NCI-H510A (cell line): ENCODE measurements at places on chromosomes 13 and 19.
A peak's percentile ranks its signal among the peaks of the same experiment; 100 is the strongest.

GRCh38 chr13:30142486-30143211, 164.7 kb downstream of the KATNAL1 start:
- DNase-seq, result no peak

DNA sequence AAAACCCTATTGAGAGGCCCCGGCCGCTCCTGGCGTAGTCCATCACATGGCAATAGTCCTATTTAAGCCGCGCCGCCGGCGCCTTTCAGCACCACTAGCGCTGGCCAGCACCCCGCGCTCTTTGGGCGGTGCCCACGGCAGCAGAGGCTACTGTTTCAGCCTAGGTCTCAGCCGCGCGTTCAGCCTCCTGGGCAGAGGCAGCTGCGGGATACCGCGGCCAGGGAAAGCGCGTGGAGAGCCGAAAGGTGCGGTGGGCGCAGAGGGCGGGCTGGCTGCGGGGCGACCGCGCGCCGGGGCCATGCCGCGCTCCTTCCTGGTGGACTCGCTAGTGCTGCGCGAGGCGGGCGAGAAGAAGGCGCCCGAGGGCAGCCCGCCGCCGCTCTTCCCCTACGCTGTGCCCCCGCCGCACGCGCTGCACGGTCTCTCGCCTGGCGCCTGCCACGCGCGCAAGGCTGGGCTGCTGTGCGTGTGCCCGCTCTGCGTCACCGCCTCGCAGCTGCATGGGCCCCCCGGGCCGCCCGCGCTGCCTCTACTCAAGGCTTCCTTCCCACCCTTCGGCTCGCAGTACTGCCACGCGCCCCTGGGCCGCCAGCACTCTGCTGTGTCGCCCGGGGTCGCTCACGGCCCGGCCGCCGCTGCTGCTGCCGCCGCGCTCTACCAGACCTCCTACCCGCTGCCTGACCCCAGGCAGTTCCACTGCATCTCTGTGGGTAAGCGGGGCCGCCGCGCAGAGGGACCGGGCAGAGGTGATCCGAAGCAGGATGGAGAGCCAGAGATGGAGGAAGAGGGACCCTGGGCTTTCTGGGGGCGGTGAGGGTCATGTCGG, at the start of gene GSX1:
TSS of gene GSX1 (plus strand) at position 91 of the 826 bp plus-strand sequence. CDS start at position 299, 208 bp downstream.
- DNase-seq, result no peak

GRCh38 chr19:15331419-15332310, 674 bp downstream of the BRD4 start:
- DNase-seq, result no peak

- DNase-seq, result no peak
Measured at GRCh38 chr19:56084835-56085536, 36.1 kb downstream of the ZNF787 start.

DNA sequence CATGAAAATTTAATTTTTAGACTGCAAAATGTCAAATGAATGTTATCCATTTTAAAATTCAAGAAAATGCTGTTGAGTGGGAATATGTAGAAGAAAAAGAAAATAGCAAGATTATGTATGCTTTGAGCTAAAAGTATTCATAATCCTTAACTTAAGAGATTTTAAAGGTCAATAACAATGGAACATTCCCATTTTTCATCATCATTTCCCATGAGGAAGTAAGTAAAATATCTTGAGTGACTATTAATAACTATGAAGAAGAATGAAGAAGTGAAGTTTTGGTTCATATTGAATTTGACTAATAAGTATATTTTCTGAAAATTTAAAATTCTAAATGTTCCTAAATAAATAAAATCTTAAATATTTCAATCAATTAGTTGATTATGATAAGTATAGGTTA, 273.4 kb downstream of the DACH1 start:
- DNase-seq, result no peak

GRCh38 chr19:45419396-45419795, 4.3 kb downstream of the ERCC1 start:
- DNase-seq, result no peak

GRCh38 chr19:50007947-50008346, 17.2 kb downstream of the VRK3 start:
- DNase-seq, result no peak

DNA sequence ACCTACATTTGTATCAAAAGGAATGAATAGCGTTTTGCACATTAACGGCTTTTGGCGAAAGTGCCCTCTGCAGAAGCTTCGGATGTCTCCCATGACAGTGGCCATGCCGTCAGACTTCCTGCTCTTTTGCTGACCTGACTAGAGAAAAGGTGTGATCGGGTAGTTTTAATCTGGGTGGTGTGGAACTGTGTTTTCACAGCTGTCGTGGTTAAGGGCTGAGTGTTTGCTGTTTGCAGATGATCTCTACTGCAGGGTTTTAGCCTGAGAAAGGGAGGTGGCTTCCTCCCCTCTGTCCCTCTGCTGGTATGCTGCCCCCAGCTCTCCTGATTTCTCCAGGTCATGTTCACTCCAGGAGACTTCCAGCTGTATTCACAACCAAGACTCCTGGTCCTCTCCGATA, 22.4 kb downstream of the ZNF71 start:
- DNase-seq, result no peak

DNA sequence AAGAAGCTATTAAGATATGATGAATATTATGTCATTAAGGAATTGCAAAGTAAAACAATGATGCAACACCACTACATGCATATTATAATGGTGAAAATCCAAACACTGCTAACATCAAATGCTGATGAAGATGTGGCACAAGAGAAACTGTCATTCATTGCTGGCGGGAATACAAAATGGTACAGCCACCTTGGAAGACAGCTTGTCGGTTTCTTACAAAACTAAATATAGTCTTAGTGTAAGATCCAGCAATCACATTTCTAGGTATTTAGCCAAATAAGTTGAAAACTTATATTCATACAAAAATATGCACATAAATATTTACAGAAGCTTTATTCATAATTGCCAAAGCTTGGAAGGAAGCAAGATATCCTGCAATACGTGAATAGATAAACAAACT, 114.9 kb upstream of the EDNRB start:
- DNase-seq, result no peak

- DNase-seq, result no peak
Measured at GRCh38 chr13:98451676-98452470, 125.0 kb downstream of the STK24 start.

DNA sequence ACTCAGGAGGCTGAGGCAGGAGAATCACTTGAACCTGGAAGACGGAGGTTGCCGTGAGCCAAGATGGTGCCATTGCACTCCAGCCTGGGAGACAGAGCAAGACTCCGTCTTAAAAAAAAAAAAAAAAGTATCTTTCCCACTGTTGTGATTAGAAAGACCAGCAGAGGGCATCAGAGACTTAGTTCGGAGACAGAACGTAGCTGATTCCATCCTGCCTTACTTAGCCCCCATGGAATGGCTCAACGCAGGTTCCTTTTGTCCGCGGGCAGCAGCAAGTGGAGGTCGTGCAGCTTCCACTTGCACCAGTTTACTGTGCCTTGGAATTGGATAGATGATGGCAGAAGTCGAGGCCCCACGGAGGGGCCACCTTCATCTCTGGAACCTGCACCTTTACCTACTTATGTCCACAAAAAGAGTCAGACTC, 8.1 kb downstream of the TIMM29 start:
- peak; percentile 62 for DNase-seq

DNA sequence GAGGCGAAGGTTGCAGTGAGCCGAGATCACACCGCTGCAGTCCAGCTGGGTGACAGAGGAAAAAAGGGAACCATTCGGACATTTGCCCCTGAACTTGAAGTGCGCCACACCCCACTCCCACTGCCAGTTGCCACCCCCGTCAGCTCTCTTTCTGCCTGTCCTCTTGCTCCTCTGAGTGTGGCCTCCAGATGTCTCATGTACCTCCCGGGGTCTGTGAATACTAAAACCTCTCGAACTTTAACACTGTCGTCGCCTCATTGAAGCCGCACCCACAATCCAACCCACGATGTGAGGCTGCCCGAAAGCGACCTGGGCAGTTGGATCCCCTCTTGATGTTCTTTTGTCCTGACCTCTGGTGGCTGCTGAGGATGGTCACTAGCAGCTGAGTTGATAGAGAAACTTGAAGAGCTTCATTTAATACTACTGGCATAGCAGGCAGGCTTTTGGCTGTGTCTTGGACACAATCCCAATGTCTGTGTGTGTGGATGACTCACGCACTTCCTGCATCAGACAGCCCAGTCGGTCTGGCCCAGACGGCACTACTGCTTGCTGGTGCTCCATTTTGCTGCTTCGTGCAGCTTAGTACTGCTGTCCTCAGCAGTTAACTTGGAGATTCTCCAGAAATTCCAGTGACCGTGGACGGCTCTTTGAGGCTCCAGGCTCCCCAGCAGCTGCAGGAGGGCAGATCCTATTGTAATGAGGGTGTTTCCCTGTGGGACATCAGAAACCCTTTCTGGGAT, 4.2 kb downstream of the FPR3 start:
- no peak for DNase-seq

GRCh38 chr19:51882518-51882917, 5.2 kb downstream of the ZNF577 start:
- DNase-seq, result no peak

DNA sequence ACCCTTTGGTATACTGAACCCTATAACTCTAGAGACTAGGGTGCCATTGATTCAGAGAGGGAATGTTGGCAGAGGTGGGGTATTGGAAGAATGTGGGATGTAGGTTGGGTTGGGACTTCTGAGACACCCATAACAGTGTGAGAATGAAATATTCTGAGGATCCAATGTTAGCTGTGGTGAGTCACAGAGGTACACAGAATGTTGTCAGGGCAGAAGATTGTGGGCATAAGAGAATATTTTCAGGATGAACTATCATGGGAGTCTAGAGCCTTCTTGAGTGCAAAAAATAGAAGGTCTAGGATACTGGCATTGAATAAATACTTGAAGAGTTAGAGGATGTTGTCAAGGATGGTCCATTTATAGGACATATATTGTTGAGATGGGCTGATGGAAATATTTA, 9.0 kb downstream of the KLK13 start:
- DNase-seq, result no peak

GRCh38 chr13:97141564-97142005, 80.5 kb upstream of the MBNL2 start:
- DNase-seq, result peak; percentile 63

GRCh38 chr13:112764864-112765561, 75.2 kb downstream of the ATP11A start:
- no peak for DNase-seq

GRCh38 chr19:2243274-2244124, 5.6 kb upstream of the AMH start:
- no peak for DNase-seq

DNA sequence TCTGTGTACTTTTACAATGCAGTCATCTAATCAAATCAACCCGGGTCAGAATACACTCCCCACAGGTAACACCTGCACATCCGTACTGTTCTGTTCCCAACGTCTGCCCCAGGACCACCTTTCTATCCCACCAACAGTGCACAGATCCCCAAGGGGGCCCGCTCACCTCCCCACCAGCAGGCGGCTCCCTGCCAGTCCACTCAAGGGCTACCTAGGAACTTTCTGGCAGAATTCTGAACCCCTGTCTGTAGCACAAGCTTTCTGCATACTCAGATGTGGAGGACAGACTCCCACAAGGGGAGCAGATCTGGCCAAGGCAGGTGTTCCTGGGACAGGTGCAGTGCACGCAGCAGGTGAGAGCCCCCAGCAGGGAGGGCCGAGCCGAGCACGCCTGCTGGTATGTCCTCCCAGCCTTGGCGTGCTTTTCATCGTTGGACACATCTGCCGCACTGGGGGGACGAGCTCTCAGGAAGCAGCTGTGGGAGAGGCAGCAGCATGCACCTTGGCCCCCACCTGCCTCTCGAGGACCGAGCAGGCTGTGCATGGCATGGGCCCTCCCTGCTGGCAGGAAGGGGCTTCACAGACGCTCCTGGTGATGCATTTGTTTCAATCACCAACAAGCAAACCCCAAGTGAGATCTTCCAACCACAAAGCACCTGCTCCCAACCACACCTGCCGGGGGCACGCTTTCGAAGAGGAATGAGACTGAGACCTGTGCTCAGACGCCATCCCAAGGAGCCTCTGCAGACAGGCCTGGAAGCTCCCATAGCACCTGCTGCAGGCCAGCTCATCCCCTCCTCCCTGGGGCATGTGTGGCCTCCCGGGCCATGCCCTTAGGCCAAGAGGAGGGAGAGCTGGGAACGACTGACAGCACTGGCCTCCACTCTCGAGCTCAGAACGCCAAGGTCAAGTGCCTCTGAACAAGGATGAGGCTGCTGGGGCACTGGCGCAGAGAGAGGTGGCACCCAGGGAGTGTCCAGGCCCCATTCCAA, 35.9 kb downstream of the RAB20 start:
- DNase-seq, result peak; percentile 98

DNA sequence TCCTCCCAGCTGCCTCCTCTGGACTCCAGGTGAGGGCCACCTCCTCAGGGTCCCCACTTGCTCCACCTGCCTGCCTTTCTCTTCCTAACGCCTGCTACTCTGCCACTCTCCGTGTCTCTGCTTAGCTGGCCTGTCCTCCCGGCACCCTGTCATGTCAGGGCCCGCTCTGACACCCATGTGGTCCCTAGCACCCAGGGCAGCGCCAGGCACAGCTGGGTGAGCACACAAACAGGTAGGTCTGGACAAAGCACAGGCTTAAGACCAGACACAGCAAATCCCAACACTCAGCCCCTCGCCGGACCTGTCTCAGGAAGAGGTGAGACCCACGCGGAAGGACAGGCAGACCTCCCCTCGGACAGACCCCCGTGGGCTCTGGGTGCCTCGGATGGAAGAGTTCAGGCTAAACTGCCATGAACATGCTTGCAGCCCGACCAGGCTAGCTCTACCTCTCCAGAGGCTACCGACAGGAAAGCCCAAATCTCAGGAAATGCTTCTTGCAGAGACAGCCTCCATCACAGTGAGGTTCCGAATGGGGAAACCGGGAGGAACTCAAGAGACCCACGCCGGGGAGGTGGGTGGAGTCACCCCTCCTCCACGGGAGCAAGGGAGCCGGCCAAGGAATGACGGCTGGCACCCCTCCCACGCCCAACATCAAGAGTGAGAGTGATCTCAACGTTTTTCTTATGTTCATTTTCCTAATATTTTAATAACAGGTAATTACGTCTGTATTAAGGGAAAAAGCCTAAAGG, 12.5 kb downstream of the ZNF787 start:
- no peak for DNase-seq

DNA sequence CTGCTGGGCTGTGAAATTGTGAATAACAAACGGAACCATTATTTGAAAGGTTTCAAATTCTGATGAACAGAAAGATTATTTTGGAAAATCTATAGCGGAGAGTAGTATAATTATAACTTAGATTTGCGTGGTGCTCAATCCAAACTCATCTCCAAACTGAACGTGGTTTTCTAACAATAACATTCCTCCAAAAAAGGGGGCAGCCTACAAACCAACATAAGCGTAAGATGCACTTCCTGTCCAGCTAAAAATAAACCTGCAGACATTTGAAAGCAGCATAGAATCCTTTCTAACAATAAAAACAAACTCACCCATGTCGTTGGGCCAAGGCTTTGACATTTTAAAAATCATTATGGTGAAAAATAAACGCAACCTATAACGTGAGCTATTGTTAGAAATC, 178.4 kb downstream of the COL4A1 start:
- DNase-seq, result no peak

GRCh38 chr19:45440873-45441654, 17.3 kb upstream of the ERCC1 start:
- no peak for DNase-seq
